ENCODE measurements at places on chromosomes 2 and 18.
A peak's percentile ranks its signal among the peaks of the same experiment; 100 is the strongest.

DNA sequence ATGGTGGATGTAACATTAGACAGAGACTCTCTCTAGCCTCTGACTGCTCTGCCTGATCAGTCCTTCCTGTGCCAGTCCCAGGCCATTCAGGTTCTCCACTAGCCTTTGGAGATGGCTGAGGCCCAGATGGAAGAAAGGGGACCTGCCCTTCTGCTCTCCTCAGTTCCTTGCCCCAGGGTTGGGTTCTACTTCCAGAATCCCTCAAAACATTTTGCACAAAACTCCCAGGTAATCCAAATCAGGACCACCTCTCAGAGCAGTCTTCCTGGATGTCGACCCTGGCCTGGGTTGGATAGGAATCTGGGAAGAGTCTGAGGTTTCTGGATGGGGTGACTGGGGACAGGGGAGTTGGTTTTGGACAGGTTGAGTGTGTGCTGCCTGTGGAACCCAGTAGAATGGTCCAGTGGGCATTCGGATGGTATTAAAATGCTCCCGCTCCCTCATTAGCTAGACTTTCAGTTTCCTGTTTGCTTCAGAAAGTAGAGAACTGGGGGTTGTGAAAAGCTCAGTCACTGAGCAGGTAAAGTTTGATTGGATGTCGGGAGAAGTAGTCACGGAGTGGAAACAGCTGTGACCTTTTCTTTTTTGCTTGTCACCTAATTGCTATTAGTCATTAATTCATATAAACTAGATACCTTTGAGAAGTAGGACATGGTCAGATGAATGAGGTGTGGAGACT lies 37.9 kb downstream of the DPYSL5 start:
- DNase-seq: no peak

DNA sequence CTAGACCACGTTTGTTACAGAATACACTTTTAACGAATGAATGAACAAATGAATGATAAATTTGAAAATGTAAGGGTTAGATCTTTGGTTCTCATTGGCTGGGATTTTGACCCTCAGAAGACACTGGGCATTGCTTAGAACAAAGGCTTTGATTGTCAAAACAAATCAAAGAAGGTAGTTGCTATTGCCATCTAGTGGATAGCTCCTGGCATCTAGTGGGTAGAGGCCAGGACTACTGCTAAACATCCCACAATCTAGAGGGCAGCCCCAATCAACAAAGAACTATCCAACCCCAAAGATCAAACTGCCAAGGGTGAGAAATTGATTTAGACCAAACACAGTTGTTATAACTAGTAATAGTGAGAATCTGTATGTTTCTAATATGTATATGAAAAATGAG lies 552.3 kb downstream of the KCNJ3 start:
- DNase-seq: no peak

DNA sequence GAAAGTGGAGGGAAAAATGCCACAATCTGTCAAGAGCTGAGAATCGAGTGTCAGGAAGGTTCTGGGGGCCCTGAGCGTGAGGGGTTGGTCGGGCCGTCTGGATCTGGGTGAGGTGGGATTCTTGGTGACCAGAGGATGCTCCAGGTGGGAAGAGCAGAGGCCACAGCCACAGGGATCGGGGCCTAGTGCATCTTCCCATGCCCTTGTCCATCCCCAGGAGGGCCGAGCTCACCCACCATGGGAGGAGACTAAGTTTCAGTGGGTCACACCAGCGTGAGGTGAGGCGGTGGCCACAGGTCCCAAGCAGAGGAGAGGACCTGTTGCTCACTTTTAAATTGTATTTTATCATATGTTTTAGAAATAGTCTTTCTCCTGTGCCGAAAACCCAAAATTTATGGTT lies 70.0 kb downstream of the TMEM18 start:
- no peak for DNase-seq

- no peak for DNase-seq
Measured at GRCh38 chr2:208125251-208125650, 927 bp upstream of the CRYGD start.

DNA sequence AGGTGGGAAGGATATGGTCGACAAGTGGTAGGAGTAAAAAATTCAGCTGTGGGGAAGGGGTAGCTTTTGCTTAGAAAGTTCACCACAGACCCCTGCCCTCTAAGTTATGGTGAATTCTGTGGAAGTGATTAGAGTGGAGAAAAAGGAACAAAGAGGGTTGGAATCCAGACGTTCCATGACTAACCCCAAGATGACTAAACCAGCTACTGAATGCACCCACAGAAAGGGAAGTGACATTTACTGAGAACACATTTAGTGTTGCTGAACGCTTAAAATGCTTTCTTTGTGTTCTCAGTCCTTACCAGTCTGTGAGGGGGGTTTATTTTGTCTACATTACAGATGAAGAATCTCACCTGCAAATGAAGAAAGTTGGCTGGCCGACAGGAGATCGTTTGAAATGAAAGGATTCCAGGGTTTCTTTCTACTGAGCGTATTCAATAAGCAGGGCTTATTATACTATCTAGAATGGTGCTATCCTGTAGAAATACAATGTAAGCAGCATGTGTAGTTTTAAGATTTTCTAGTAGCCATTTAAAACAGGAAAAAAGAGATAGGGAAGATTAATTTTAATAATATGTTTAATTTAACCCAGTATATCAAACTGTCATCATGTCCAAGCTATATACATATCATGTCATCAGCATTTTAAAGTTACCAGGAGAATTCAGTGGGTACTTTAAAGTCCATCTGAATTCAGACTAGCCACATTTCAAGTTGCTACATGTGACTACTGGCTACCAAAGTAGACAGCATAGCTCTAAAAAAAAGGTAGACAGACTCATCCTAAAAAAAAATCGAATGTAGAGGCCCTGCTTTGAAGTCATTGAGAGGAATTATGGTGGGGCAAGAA lies 60.1 kb downstream of the LIMS1 start:
- DNase-seq: no peak

DNA sequence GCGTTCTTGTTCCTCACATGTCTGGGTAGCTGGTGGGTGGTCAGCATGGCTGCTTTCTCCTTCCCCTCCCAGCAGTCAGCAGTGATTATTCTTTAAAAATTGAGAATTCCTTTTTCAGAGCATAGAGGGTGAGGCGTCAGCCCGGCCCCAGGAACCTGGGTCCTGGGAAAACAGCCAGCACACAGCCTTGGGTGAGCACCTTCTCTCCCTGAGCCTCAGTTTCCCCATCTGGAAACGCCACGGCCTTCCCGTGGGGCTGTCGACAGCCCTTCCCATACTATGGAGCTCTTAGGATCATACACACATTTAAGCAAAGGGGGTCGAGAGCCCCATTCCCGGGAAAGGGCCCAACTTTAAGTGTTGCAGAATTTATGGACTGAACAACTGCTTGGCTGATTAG lies 73.5 kb downstream of the SH3RF3 start:
- no peak for DNase-seq

DNA sequence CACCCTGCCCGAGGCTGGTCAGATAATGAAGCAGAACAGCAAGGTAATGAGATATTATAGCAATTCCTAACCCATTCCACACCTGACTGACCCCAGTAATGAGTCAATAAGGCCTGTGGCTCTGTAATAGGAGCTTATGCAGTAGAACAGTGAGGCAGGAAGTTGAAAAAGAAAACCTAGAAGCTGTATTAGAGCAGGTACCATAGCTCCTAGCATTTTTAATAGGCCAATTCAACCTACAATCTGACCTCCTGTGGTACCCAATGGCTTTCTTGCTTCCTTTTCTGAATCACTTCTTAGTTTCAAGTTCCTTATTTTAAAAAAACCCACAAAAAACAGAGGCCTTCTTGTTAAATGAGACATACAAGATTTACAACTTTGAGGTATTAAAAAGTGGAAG lies 43.6 kb upstream of the MAP2 start:
- no peak for DNase-seq

DNA sequence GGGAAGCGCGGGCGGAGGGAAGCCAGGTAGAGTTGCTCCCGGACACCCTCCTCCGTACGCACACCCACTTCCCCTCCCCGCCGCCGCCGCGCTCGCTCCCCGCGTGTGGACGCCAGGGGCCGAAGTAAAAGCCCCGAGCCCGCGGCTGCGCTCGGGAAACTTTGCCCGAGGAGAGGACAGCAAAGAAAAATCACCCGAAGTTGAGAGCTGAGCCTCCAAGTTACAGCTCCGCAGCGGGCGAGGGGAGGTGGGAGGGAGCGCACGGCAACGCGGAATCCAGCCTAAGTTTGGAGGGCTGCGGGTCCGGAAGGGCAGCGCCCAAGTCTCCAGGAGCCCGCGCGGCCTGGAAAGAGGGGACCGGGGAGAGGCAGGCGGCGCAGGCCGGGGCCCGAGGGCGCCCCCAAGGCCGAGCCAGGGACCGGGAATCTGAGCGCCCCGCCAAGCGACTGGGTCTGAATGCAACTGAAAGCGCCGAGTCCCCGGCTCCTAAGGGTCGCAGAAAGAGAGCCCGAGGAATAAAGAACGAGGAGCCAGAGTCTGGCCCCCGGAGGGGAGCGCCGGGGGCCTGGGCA lies 706 bp upstream of the BCL11A start:
- peak; percentile 58 for DNase-seq
